OCI-LY7 (cell line): ENCODE measurements at places on chromosomes 3 and 15.

GRCh38 chr15:40327457-40327856 lies 4.0 kb downstream of the INAFM2 start:
- no peak for DNase-seq

- peak; percentile 69 for DNase-seq
Observed at GRCh38 chr3:14508966-14509795, 31.0 kb downstream of the GRIP2 start.

- DNase-seq, result no peak
Observed at GRCh38 chr15:36814708-36815107, 235.3 kb downstream of the CDIN1 start.

DNA sequence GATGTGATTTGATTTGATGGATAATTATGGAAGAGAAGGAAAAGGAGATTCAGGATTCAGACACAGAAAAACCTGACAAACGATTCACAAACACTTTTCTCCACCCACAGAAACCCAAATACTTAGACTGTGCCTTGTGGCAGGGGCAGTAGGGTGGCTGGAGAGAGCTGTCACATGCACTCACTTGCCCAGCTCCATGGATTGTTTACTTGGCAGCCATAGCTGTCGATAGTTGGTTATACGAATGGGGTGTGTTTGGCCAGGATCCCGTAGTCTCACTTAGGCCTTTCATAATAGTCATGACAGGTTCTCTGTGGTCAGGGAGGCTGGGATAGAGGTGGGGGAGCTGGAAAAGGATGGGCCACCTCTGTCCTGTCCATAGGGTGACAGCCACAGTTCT lies 76.9 kb downstream of the CACNA1D start:
- no peak for DNase-seq

DNA sequence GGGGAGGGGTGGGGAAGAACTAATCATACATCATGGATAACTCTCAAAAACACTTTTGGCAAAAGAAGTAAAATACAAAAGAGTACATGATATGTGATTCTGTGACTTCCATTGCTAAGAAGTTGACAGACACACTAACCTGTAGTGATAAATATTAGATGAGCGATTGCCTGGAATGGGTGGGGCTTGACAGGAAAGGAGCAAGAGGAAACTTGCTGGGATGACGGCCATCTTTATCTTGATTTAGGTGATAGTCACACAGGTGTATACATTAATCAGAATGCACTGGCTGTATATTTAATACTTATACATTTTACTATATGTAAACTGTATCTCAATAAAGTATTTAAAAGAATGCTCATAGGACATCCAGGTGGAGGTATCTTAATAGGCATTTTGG lies 13.1 kb downstream of the PARL start:
- DNase-seq, result no peak

DNA sequence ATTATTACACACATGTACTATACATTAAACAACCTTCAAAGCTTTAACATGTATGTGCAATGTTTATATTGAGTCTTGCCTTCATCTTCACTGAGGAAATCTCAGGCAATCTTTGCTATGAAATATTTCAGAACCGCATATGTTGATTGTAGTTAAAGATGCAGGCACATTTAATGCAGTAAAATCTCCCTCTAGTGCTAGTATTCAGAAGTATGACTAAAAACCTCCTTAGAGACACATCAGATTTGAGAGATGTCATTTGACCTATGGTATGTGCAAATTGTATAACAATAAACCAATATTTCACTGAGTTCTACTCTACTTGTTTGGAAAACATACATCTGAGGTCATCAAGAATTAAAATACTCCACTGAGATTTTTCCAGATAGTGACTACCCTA lies 123.8 kb upstream of the C15orf61 start:
- DNase-seq, result no peak

DNA sequence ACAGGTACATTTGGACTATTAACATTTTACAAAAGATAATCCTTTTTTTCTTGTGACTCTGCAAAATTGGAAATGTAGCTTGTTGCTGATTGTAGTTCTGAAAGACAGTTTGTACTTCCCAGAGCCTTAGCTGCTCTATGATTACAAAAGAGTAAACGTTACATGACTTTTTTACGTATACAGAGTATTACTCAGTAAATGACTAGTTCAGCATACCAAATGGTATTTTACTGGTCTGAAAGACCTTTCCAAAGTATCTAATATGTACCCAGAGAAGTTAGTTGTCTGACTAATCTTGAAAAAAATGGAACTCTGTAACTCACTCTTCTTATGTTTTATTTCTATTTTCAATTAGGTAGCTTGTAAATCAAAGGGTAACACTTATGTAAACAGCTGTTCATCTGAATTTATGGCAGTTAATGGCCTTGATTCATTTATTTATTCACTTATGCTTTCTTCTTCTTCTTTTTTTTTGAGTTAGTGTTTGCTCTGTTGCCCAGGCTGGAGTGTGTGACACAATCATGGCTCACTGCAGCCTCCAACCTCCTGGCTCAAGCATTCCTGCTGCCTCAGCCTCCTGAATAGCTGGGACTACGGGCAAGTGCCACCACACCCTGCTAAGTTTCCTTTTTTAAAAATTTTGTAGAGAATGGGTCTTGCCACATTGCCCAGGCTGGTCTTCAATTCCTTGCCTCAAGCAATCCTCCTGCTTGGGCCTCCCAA lies 151.7 kb downstream of the C3orf38 start:
- no peak for DNase-seq

DNA sequence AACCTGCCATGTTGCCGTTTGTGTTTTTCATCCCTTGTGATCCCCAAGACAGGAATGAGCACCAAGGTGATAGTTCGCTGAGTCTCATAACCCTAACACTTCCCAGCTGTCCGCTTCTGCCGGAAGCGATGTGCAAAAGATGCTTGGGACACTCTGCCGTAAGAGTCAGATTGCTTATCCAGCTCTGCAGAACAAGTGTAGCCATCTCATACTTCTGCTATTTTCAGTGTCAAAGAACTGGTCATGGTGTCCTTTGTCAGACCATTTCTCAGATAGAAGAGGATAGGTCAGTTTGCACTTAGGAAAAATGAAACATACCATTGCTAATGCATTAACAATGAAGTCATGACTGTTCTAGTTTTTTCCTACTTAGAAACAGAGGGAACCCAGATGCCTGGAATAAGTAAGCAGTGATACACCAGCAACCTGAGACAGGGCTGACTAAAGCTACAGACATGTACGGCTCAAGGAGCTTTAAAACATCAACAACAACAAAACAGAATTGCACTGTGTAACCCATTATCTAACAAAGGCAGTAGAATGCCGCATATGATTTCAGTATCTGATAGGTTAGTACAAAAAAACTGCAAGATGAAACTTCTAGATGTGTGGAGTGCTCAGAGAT lies 134.0 kb upstream of the IL12A start:
- DNase-seq, result no peak

GRCh38 chr15:58549013-58549784 lies 117.4 kb downstream of the LIPC start:
- no peak for DNase-seq

DNA sequence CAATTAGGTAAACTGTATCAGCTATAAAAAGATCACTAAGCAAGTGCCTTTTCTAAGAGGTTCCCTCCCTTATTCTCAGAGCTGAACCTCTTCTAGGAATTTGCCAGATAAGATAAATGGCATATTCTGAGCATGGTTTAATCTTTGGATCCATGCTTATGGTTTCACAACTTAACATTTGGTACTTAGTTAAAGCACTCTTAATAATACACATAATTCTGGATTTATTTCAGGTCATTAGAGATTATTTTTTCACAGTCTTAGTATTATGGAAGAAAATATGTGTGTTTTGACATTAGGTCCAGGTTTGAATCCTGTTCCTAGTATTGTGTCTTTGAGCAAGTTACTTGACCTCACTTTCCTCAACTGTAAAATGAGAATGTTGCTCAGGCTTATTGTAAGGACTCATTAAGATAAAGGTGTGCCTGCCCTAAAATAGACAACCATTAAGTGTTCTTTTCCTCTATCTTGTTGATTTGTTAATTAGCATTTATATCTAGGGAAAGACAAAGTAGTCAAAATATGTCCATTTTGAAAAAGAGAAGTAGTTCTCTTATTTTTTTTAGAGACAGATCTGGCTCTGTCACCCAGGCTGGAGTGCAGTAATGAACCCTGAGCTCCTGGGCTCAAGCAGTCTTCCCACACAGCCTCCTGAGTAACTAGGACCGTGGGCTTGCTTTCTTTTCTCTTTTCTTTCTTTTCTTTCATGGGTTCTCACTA lies 43.4 kb downstream of the TSC22D2 start:
- no peak for DNase-seq

DNA sequence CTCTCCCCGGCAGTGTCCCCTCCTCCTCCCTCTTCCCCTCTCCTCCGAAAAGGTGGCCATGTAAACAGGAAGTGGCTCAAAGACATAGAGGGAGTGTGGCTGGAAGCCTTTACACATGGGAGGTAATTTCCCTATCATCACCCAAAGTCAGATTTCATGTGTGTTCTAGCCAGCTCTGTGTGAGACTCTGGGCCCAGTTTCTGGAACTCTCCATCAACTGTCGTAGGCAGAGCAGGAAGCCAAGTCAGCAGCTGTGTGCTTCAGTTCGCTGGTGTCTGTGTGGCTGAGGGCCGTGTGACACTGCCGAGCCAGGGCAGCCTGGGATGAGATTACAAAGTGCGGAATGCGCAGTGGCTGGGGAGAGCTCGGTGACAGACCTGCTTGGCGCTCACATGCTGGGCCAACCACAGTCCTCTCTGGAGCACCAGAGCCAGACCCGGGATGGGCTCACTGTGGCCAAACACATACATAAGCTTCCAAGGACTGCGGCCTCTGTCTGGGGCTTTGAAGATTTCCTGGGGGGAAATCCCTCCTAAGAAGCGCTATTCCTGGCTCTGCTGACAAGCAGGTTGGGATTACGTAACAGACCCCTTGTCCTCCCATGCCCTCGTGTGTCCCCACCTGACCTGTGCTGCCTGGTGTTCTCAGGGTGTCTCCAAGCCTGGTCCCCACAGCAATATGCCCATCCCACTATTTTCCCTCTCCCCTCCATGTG lies 50.7 kb downstream of the UMPS start:
- no peak for DNase-seq

DNA sequence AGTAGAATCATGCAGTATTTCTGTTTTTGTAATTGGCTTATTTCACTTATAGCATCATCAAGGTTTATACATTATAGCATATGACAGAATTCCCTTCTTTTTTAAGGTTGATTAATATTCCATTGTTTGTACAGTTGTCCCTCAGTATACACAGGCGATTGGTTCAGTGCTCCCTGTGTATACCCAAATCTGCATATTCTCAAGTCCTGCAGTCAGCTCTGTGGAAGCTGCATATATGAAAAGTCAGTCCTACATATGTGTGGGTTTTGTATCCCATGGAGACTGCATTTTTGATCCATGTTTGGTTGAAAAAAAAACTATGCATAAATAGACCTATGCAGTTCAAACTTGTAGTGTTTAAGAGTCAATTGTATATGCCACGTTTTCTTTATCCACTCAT lies 127.7 kb downstream of the ISL2 start:
- DNase-seq, result no peak

DNA sequence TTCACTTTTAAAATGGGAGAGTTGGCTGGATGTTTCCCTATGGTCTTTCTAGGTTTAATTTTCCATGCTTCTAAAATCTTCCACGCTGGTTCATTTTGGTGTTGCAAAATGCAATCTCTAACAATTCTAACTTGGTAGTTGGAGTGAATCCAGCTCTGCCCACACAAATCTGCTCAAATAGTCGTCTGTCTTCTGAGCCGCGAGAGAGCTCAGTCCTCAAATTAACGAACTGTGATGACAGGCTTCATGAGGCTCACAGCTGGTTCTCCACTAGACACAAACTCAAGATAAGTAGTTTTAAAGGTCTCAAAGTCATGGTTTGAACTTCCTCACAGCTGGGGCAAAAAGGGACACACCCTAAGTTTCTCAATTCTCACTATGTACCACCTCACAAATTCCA lies 178.6 kb upstream of the LYSMD4 start:
- no peak for DNase-seq

GRCh38 chr15:69056365-69056764 lies 41.9 kb downstream of the NOX5 start:
- DNase-seq, result no peak

DNA sequence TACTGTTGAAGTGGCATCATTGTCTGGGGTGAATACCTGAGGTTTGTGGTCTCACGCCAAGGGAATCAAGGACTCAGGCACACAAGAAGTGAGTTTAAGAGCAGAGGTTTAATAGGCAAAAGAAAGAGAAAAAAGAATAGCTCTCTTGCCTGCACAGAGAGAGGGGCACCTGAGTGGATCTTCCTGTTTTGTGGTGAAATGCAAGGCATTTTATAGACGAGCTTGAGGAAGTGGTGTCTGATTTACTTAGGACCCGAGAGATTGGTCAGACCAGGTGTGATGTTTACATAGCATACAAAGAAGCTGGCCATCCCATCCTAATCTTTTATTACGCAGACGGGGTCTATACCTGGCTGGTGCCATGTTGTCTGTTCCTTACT lies 13.2 kb downstream of the CCR5 start:
- peak; percentile 74 for DNase-seq

- no peak for DNase-seq
Observed at GRCh38 chr3:46269556-46269955, 27.3 kb downstream of the CCR3 start.

DNA sequence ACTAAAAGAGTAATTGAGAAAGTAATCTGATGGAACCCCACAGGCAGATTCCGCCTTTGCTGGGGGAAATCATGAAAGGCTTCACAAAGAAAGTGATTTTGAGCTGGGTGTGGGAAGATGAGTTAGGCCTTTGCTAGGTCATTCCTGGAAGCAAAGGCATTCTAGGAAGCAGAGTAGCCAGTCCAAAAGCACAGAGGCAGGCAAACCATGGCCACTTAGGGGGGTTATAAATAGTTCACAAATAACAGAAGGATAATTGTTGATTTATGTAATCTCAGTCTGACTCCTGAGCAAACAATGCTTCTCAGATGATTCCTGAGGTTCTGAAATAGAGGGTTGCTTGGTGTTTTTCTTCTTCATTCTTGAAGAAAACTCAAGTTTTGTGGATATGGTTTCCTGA lies 576.3 kb downstream of the NTRK3 start:
- no peak for DNase-seq

DNA sequence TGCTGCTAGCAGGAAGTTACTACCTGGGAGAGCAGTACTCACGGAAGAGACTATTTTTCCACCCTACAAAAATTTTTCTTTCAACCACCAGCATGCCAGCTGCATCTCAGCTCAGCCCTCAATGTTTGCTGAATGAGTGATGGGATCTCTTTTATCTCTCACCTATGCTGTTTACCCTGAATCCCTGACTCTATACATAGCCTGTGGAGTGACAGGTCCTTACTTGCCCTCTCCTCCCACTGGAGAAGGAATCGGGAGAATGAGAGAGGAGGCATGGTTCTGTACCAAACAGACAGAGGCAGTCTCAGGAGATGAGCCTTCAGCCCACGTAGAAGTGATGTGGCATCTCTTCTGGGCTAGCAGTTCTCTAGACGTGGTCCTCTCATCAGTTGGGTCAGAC lies 6.7 kb upstream of the DGKG start:
- no peak for DNase-seq

- DNase-seq, result peak; percentile 21
Observed at GRCh38 chr3:121793078-121793477, 41.8 kb downstream of the IQCB1 start.
